HEK293T (cell line): ENCODE measurements at places on chromosomes 2 and 18.
A peak's percentile ranks its signal among the peaks of the same experiment; 100 is the strongest.

- DNase-seq, result no peak
Measured at GRCh38 chr2:214747992-214748391, 61.5 kb downstream of the BARD1 start.

DNA sequence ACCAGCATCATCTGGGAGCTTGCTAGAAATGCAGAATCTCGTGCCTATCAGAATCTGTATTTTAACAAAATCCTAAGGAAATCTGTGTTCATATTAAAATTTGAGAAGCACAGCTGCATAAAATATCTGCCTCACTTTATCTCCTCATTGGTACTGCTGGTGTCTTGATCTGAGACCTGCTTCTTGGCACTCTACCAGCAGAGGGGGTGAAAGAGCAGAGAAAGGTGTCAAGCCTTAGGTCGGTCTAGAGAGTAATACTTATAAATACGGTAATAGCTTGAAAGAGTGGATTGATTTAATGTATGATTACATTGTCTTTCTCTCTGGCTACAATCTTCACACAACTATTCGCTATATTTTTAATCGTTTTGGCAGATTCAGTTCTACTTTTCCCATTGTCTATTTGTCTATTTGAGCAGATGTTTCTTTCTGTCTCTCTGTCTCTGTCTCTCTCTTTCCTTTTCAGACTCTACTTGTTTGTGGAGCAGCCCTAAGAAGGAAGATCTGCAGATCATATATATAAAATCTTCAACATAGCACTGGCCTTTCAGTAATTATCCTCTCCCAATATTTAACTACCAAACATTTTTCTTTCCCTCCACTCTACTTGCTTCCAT, 1.7 kb upstream of the GCG start:
- peak; percentile 53 for DNase-seq

DNA sequence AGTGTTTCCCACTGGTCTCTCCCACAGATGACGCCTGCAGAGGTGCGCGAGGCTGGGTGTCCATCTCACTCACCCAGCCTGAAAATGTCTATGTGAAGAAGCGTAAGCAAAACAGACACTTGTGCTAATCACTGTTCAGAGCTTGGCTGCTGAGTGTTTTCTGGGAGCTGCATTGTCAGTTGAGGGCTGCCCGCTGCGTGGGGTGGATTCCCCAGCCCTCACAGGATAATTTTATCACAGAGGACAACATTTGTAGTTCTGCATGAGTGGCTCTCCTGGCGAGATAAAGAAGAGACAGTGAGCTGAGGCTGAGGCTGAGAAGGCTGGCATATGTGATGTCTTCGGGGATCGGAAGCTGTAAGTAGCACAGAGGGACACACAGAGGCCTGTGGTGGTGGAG, 16.2 kb upstream of the CAPN13 start:
- DNase-seq, result no peak

DNA sequence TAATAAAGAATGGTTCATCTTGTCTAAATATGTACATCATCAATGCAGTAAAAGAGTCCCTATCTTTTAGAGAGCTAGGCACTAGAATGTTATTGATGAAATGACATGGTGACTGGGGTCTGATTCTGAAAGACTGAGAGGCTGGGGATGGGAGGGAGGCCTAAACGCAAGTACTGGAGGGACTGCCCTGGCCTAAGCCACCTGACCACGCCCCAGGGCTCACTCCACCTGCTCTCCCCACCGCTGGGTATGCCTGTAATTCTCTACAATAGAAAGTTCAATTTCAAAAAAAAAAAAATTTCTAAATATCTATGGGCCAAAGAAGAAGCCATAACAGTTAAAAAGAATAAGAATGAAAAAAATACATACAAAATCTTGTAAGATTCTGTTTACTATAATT, 194.0 kb downstream of the HDAC4 start:
- no peak for DNase-seq

DNA sequence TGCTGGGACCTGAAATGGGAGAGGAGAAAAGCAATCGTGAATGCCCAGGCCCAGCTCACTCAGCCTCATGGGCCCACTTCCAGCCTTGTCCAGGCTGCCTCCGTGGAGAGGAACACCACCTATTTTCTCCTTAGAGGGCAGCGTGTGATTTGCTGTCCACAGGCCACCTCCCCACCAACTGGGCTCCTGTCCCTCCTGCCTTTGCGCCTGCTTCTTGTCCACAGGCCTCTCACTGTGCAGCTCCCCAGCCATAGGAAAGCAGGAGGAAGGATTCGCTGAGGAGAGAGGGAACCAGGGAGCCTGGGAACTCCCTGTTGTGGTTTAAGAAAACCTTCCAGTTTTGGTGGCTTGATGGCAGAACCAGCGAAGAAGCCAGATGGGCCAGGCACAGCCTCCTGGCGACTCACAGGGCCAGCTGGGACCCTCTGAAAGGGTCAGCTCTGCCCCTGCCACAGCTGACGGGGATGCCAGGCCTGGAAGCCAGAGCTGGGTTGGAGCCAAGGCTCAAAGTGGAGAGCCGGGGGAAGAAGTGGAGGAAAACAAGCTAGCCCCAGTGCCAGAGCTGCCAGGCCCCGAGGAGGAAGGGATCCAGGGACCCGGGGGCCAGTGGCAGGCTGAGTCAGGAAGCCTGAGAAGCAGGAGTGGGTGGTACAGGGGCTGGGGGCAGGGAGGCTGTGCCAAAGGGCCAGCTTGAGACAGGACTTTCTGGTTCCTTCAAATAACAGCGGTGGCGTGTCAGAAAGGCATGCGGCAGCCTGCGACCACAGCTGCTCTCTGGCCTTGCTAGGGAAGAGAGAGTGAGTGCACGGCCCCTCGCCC, 9.9 kb downstream of the TMBIM1 start:
- no peak for DNase-seq

- no peak for DNase-seq
Measured at GRCh38 chr2:13193900-13194299, 477.2 kb downstream of the TRIB2 start.

DNA sequence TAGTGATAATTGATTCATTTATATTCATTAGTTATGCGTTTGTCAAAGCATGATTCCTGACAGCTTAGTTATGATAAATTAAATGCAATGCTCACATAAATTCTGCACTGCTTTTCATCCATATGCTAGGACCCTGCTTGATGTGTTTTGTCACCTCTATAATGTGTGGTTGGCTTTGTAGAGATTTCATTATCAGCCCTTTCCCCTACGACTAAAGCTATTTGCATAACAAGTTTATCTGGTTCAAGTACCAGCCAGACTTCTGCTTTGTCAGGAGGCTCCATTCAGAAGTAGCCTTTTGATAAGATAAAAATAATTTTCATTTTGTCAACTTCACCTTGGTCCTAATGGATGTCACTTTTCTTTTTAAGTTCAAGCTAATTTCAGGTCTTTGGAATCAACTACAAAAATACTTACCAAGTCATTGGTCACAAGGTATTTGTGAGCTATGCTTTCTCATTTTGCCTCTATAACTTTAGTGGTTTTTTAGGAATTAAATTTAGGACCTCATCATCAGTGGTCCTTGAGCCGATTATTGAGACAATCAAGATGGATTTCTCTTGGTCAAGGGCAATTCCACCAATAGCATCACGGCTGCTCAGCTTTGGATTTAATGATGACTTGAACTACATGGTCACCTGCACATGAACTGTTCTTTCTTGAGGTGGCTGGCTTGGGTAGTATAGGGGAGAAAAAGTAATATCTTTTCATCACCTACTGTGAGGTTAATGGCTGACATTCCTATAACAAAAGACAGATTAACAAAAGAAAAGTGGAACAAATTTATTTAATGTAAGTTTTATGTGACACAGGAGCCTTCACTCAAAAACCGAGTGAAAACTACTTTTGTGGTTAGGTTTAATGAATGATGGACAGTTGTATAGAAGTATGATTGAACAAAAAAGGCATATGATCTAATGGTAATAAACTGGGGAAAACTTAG, 162.1 kb downstream of the MYO3B start:
- DNase-seq, result no peak

- DNase-seq, result no peak
Measured at GRCh38 chr18:70808481-70809056, 519.7 kb downstream of the SOCS6 start.

- no peak for DNase-seq
Measured at GRCh38 chr2:128290356-128290755, 28.3 kb downstream of the HS6ST1 start.

DNA sequence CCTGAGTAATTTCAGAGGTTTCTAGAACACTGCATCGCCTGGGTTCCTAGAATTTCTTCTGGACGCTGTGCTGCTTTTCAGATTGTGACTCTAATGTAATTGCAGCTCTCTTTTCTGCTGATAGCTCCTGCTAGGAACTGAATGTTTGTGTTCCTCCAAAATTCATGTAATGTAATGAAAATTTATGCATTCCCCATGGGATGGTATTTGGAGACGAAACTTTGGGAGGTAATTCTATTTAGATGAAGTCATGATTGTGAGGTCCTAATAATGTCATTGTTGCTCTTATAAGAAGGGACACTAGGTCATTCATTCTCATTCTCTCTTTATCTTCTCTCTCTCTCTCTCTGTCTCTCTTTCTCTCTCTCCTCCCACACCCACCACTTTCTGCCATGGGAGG, 223.9 kb upstream of the DOK6 start:
- DNase-seq, result no peak

DNA sequence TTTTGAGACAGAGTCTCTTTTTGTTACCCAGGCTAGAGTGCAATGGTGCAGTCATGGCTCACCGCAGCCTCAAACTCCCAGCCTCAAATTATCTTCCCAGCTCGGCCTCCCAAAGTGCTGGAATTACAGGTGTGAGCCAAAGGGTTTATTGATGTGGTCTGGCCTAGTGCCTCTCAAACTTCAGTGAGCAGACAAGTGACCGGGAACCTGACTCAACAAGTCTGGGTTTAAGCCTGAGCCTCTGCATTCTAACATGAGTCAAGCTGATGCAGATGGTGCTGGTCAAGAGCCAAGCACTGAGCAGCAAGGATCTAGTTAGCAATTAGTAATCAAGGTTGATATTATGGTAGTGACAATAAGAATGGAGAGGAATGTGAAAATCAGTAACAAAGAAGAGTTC, 21.3 kb downstream of the CDK15 start:
- no peak for DNase-seq

GRCh38 chr2:235911633-235912233, 256.5 kb downstream of the GBX2 start:
- no peak for DNase-seq

DNA sequence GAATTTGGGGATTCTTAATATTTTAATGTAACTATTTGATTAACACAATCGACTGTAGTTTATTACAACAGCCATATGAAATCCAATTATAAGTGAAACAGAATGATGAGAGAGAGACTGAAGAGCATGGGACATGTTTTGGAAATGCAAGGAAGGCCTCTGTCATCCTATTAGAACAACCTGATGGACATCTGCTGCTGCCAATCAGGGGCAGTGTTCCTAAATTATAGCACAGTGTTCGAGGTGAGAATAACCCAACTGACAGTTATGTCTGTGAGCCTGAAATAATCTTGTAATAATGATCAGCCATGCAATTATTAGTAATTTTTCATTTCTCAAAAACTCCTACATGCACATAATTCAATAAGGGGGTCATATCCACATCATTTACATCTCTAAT, 73.6 kb downstream of the CCDC141 start:
- no peak for DNase-seq

GRCh38 chr2:217897091-217897715, 105.6 kb downstream of the TNS1 start:
- DNase-seq, result no peak

- DNase-seq, result no peak
Measured at GRCh38 chr2:189613650-189614420, 33.2 kb upstream of the SLC40A1 start.

DNA sequence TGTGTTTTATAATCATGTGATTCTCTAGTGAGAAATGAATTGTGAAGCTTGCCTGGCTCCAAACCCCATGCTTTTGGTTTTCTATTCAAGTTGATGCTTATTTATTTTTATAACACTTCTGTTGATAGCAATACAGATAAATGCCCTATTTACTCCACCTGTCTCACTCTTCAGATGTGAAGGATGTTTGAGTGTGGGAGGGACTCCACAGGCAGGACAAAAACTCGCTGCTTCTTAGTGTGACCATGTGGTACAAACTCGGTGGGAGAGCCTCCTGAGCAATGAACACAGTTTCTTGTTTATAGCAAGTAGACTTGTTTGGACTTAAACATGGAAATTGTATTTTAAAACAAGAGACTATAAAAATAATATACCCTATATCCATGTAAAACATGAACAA, 219.7 kb downstream of the GULP1 start:
- DNase-seq, result no peak

GRCh38 chr2:161576421-161576820, 47.8 kb upstream of the SLC4A10 start:
- DNase-seq, result peak; percentile 22

GRCh38 chr2:30761226-30761625, 46.0 kb downstream of the CAPN13 start:
- DNase-seq, result no peak

DNA sequence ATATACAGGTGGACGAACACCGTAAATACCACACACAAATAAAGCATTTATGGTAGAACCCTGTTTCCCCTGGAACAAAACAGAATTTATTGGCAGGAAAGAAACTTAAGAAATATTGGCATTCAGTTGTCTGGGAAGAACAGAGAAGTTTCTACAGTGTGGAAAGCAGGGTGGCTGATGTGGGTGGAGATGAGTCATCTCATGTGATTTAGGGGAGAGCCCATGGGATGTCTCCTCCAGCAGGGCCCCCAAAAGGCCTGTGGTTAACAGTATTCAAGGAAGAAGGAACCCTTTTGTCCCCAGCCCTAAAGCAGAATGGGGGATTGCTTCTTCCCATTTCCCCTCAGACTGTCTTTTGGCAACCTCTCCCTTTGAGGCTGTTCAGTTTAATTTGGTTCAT, 24.2 kb downstream of the SIX3 start:
- DNase-seq, result no peak

DNA sequence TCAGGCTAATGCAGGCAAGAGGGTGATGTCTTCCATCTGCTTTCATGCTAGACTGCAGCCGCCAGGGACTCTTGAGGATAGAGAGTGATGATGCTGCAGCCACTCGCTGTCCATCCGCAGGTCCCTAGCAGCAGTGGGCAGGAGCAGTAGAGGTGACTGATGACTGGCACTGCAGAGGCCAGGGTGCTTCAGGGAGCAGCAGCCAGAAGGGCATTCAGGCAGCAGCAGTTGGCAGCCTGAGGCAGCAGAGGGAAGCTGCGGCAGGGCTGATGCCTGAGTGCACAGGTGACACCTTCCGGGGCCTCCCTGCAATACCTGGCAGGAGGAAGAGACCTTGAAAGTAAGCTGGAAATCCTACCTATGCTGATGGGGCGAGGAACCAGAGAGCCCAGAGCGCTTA, 214.2 kb downstream of the ICOS start:
- DNase-seq, result no peak

- no peak for DNase-seq
Measured at GRCh38 chr18:12895014-12895413, 11.0 kb upstream of the PTPN2 start.

- DNase-seq, result no peak
Measured at GRCh38 chr18:78510636-78511035, 469.0 kb upstream of the SALL3 start.
